ENCODE measurements at places on chromosomes 5 and 9.

- no peak for DNase-seq
These were observed 31.5 kb downstream of the STK10 start for GRCh38 chr5:172156541-172156994.

GRCh38 chr5:27402828-27403227 lies 364.4 kb upstream of the CDH9 start:
- no peak for DNase-seq

- no peak for DNase-seq
These were observed 14.1 kb downstream of the ASPN start for GRCh38 chr9:92468206-92468605.

- DNase-seq = no peak
These were observed 22.8 kb upstream of the SLC25A51 start for GRCh38 chr9:37926737-37927118.

- DNase-seq = no peak
These were observed 19.6 kb upstream of the TMEM252 start for GRCh38 chr9:68560071-68560844.

DNA sequence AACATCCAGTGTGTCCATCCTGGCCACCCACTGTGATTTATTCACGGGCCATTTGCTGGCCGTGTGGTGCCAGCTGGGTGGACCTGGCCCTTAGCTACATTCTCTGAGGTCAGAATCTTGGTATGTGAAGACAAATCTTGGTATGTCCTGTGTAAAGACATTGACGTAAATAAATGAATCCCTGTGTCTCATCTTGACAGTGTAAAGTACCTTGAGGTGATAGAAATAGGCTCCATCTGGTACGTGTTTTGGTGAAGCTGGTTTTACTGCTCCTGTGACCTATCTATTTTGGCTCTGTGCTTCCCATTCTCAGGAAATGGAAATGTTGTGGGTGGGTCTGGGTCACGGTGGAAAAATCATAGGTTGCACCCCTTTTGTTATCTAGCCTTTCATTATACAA lies 245.4 kb upstream of the ANKH start:
- DNase-seq = no peak

GRCh38 chr9:5438301-5439162 lies 807 bp upstream of the PLGRKT start:
- no peak for DNase-seq

GRCh38 chr9:13351778-13352386 lies 72.4 kb upstream of the MPDZ start:
- DNase-seq = peak; percentile 55

- DNase-seq = no peak
These were observed 1030.2 kb upstream of the SEMA6A start for GRCh38 chr5:117604845-117605244.

GRCh38 chr5:115398719-115399118 lies 102.3 kb upstream of the CCDC112 start:
- DNase-seq = no peak

- no peak for DNase-seq
These were observed 126.7 kb downstream of the ARSB start for GRCh38 chr5:78858364-78858763.

- no peak for DNase-seq
These were observed 89.8 kb downstream of the FGF10 start for GRCh38 chr5:44299394-44299793.

DNA sequence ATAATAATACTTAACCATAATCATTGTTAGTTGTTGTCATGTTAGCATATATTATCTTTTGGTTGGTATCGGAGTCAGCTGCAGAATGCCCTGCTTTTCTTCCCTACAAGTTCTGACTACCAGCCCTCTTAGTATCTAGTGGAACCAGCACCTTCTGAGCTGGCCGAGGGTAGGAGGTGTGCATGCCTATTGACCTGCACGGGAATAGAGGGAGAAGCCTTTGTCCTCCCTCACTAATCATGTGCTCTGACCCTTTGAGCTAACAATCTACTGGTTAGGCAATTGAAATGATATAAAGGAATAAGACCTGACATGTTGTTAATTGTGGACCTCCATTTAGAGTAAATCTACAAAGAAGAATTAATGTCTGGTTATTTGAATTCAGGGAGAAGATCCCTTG lies 4.1 kb downstream of the PCSK5 start:
- no peak for DNase-seq

GRCh38 chr5:170466988-170467707 lies 36.7 kb upstream of the KCNIP1 start:
- DNase-seq = no peak

GRCh38 chr5:107322936-107323335 lies 347.8 kb downstream of the EFNA5 start:
- no peak for DNase-seq

- DNase-seq = no peak
These were observed 95.9 kb upstream of the PCSK1 start for GRCh38 chr5:96528826-96529474.

- DNase-seq = no peak
These were observed 62.0 kb downstream of the ANKH start for GRCh38 chr5:14809369-14810155.
